ENCODE measurements at places on chromosomes 6 and 20.

DNA sequence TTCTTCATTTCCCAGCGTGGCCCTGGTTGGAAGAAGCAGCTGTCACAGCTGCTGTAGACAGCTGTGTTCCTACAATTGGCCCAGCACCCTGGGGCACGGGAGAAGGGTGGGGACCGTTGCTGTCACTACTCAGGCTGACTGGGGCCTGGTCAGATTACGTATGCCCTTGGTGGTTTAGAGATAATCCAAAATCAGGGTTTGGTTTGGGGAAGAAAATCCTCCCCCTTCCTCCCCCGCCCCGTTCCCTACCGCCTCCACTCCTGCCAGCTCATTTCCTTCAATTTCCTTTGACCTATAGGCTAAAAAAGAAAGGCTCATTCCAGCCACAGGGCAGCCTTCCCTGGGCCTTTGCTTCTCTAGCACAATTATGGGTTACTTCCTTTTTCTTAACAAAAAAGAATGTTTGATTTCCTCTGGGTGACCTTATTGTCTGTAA, 292.7 kb downstream of the ESR1 start:
- H3K4me3 ChIP-seq, result no peak overlapping the region
- no peak for DNase-seq
- no peaks in the 10 kb centered on the region for H3K4me1 ChIP-seq
- H3K27me3 ChIP-seq, result no peaks in the 10 kb centered on the region

DNA sequence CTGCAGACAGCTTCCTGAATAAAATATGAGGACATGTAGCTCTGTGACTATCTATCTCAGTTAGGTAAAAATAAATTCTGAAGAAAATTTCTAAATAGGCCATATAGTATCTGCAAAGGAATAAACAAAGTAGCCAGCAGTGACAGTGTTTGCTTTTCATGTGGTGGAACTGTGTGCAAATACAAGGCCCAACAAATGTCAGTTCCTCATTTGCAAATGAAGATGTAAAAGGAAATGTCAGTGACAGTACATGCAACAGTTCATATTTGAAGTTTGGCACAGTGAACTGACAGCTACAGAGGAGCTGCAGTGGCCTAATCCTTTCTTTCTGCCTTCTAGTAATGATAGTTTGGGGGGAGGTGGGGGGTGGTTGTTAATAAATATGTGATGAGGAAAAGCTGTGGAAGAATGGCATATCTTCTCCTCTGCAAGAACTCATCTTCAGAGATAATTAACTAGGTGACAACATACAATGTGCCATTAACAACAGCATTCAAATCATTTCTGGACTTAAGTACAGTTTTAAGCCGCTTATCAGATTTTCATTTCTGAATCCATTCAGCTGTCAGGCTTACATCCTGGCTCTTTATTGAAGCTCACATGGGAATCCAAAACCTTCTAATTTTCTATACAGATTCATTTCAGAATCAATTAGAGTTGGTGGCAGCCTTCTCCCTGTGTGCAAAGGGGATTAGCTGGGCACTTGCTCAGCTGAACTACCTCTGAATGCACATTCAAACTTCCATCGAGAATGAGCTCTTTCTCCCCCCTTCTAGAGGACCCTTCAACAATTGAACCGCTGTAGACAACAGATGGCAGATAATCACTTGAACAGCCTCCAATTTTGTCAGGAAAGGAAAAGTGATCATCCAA, 1059.0 kb upstream of the EPHA7 start:
- no peaks in the 10 kb centered on the region for H3K4me1 ChIP-seq
- no peak overlapping the region for H3K4me3 ChIP-seq
- no peaks in the 10 kb centered on the region for H3K36me3 ChIP-seq
- DNase-seq, result no peak

DNA sequence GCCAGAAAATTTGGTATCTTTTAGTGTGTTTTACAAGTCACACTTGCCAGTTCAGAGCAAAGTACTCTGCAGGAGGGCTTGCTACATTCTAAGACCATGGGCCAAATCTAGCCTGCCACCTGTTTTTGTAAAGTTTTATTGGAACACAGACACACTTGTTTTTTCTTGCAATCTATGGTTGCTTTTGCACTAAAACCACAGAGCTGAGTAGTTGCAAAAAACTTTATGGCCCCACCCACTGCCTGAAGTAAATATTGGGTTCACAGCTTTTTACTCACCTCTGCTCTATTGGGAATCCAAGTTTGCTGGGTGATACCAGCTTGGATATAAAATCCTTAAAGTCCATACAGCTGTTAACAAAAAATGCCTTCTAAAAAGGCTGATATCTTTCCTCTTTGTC, 109.0 kb downstream of the ZFP64 start:
- H3K4me3 ChIP-seq, result no peak overlapping the region
- DNase-seq, result no peak
- no peak overlapping the region for H3K27ac ChIP-seq
- H3K27me3 ChIP-seq, result no peaks in the 10 kb centered on the region

- H3K27ac ChIP-seq, result no peak overlapping the region
- no peaks in the 10 kb centered on the region for H3K36me3 ChIP-seq
- no peaks in the 10 kb centered on the region for H3K4me1 ChIP-seq
- no peak overlapping the region for H3K4me3 ChIP-seq
These were observed 536.0 kb downstream of the BCKDHB start for GRCh38 chr6:80642452-80642851.

DNA sequence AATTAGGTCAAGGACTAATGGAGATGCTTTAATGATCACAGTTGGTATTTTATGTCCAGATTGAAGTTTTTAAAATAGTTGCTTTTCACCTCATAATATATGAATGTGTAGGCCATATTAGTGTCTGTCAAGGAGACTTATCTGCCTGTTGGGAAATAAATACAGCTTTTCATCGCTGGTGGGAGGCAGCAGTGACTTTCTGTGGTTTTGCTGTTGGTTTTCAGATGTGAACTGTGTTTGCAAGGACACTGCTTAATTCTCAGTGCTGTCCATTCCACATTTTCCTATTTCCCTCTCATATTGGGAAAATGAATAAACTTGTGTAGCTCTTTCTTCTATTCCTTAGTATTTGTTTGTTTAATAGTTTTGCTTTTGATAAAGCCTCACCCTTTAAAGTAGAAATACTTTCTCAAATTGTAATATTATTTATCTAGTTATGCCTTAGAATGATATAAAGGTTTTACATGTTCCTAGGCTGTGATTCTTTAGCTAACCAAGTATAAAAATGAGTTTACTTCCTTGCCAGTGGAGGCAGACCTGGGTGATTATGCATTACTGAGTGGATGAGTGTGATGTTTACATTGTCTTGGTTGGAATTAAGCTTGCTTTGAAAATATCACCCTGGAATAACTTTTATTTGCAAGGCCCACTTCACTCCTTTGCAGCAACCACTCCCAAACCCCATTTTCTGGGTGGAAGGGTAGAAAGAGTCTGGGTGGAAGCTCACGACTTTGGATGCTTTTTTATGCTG, 3.3 kb downstream of the PLCB4 start:
- no peak overlapping the region for H3K4me3 ChIP-seq
- no peak overlapping the region for H3K27ac ChIP-seq
- H3K36me3 ChIP-seq, result no peaks in the 10 kb centered on the region
- no peak for DNase-seq
- H3K4me1 ChIP-seq, result no peaks in the 10 kb centered on the region
- peaks cover 2% of the 10 kb centered on the region for H3K27me3 ChIP-seq

DNA sequence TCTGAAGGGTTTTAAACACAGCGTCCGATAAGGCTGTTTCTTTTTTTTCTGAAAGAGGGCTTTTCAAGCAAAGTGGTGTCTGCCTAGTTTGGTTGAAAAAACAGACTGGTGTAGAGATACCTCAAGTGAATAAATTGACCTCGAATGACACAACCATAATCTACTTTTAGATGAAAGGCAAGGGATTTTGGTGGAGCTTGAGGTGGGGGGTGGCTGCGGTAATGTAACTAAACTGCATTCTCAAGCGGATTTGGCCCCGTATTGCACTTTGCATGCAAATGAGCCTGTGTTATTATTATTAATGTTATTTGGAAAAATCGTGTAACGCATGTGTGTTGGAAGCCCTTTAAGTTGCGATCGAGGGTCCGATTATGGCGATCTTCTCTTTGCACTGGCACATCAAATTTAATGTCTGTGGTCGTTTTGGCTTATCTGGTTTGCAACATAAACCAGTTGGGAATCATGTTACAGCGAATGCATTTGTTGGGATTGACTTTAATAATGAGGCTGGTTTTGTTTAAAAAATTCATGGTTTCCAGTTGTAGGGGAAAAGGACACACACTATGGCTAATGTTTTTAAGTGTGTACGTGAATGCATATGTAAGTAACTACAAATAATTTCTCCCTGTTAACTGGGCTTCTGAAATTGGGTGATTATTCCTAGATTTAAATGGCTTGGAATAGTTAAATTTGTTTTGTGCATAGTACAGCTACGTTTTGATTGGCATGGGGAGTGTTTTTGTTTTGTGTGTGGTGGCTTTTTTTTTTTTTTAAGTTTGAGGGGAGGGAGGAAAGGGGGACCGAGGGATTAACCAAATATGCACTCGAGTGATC, 1.0 kb downstream of the JARID2 start:
- no peaks in the 10 kb centered on the region for H3K27me3 ChIP-seq
- H3K27ac ChIP-seq, result peak overlapping the region; percentile 90
- H3K36me3 ChIP-seq, result no peaks in the 10 kb centered on the region
- peak; percentile 19 for DNase-seq
- H3K4me1 ChIP-seq, result peaks cover 14% of the 10 kb centered on the region
- peak overlapping the region; percentile 95 for H3K4me3 ChIP-seq

DNA sequence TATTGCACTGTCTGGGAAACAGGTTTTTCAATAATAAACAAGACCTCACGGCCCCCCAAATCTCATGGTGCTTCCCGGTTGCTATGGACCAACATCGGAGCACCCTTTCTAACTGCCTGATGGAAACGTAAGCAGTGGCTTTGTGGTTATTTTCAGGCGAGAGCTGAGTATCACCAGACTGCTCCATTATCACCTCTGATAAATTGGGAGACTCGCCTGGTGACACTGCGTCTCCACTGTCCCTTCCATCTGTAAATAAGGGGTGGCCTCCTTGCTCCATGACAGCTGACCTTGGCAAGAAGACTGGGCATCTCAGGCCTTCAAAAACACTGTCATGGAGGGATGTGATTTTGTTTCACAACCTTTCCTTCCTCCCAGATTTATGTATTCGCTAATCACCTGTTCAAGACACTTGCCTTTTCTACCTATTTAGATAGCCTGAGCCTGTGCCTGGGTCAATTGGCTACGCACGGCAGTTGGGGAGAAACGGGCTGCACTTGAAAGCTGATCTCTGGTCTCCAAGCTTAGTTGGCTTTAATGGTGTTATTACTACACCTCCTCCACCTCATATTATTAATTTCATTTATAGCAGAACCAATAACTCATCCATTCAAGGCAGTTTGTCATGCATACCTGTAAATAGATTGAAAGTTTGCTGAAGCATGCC, 17.7 kb upstream of the CDH4 start:
- H3K4me3 ChIP-seq, result no peak overlapping the region
- H3K27me3 ChIP-seq, result peaks cover 13% of the 10 kb centered on the region
- no peak for DNase-seq
- no peaks in the 10 kb centered on the region for H3K36me3 ChIP-seq
- no peaks in the 10 kb centered on the region for H3K4me1 ChIP-seq
- no peak overlapping the region for H3K27ac ChIP-seq

GRCh38 chr6:33816911-33817310, 13.1 kb upstream of the MLN start:
- no peaks in the 10 kb centered on the region for H3K36me3 ChIP-seq
- H3K27me3 ChIP-seq, result peaks cover 2% of the 10 kb centered on the region
- H3K4me1 ChIP-seq, result peaks cover 4% of the 10 kb centered on the region
- no peak overlapping the region for H3K27ac ChIP-seq

- H3K4me1 ChIP-seq, result peaks cover 13% of the 10 kb centered on the region
- H3K4me3 ChIP-seq, result no peak overlapping the region
- no peak overlapping the region for H3K27ac ChIP-seq
- H3K36me3 ChIP-seq, result peaks cover 5% of the 10 kb centered on the region
These were observed 20.3 kb downstream of the HLA-F start for GRCh38 chr6:29743568-29743967.

DNA sequence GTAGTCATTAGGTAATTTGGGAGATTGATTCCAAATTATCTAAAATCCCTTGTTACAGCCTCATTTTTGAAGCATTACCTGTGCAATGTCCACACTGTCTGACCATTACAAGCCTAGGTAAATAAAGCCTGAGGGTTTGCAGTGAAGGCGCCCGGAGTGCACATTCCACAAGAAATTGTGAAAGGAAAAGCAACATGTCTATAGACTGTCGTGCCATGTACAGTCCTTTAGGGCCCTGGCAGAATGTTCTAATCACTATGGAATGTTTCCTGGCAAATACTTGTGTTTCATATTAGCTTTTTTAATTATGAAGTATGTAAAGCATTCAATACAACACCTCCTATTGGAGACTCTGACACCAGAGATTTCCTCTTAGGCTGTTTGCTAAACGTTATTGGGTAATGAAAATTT, 28.9 kb downstream of the PREP start:
- H3K27ac ChIP-seq, result no peak overlapping the region
- H3K4me3 ChIP-seq, result no peak overlapping the region
- peaks cover 8% of the 10 kb centered on the region for H3K36me3 ChIP-seq
- H3K27me3 ChIP-seq, result no peaks in the 10 kb centered on the region

DNA sequence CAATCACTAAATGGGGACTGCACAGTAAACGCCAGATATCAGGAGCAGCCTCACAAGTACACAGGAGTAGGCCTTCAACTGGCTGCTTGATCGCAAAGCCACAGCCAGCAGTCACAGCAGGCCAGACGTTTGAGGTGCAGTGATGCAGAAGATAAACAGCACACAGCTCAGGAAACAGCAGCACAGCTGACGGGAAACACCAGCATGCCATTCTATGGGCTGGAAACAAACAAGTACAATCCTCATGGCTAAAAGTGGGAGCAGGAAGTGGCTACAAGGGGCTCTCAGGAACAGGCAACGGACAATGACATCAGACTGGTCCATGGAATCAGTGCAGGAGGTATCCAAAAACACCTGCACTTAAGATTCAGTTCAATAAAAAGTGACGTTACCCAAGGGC, 111.0 kb downstream of the DTNBP1 start:
- H3K4me1 ChIP-seq, result no peaks in the 10 kb centered on the region
- no peaks in the 10 kb centered on the region for H3K27me3 ChIP-seq
- no peak overlapping the region for H3K4me3 ChIP-seq
- H3K36me3 ChIP-seq, result no peaks in the 10 kb centered on the region
- H3K27ac ChIP-seq, result no peak overlapping the region

DNA sequence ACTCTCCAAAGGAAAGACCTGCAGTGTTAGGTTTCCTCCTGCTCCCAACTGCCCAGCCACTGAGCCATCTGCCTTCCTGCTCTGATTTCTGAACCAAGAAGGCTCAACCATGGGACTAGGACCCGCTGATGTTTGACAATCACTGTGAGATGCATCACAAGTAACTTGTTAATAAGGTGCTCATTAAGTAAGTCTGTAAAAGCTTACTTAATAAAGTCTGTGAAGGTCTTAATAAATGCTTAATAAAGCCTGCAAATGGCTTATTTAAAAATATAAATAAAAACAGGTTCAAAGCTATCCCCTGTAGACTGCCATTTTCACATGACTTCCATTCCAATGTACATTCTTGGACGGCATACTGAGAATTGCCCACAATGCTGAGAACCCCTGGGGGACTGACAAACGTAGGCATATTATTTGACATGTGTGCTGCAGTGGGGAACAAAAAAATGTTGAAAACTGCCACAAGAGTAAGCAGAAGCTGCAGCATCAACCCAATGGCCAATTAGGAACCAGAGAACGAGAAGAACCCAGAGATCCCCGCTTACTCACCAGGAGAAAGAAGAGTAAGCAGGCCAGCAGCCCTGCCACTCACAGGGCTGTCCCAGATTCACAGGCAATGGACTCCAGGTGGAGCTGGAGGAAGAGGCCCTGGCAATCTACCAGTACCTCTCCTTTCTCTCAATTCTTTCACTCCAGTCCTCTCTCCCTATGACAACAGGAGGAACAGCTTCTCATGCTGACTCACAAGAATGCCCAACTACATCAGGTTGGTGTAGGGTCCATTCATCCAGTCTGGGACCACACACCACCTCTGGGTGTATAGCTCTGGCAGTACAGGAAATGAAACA, 19.5 kb downstream of the KIF13A start:
- no peak overlapping the region for H3K27ac ChIP-seq
- no peaks in the 10 kb centered on the region for H3K36me3 ChIP-seq
- no peaks in the 10 kb centered on the region for H3K4me1 ChIP-seq
- no peak overlapping the region for H3K4me3 ChIP-seq
